Left ventricle myocardium inferior (tissue), 1 donor: ENCODE measurements at places on chromosomes 2 and 18.
A peak's percentile ranks its signal among the peaks of the same experiment; 100 is the strongest.

GRCh38 chr2:545711-546650 is 131.2 kb downstream of the TMEM18 start:
- DNase-seq: no peak

DNA sequence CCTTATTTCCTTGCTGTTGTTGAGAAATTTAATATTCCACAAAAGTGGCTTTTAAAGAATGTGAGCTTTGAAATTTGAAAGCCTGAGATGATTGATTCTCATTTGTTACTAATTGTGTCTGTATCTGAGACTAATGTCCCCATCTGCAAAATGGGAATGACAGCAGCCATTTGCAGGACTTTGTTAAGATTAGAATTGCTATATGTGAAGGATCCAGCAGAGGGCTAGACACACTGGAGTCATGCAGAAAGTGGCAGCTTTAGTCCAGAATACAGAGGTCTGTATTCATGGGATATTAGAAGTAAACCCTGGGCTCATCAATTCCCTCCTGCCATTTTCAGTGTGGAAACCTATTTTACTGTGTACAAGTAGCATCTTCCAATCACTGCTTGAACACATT is 296.5 kb upstream of the GYPC start:
- DNase-seq: no peak

GRCh38 chr2:151637271-151637781 is 97.0 kb downstream of the NEB start:
- DNase-seq: no peak

GRCh38 chr2:120239488-120240287 is 13.0 kb upstream of the RALB start:
- peak; percentile 47 for DNase-seq

- DNase-seq: no peak
These were observed 330.9 kb downstream of the SLC8A1 start for GRCh38 chr2:40120957-40121356.

GRCh38 chr18:39199231-39199855 is 1633.7 kb upstream of the CELF4 start:
- DNase-seq: no peak

GRCh38 chr2:85933753-85934594 is 45.2 kb upstream of the ST3GAL5 start:
- DNase-seq: no peak

DNA sequence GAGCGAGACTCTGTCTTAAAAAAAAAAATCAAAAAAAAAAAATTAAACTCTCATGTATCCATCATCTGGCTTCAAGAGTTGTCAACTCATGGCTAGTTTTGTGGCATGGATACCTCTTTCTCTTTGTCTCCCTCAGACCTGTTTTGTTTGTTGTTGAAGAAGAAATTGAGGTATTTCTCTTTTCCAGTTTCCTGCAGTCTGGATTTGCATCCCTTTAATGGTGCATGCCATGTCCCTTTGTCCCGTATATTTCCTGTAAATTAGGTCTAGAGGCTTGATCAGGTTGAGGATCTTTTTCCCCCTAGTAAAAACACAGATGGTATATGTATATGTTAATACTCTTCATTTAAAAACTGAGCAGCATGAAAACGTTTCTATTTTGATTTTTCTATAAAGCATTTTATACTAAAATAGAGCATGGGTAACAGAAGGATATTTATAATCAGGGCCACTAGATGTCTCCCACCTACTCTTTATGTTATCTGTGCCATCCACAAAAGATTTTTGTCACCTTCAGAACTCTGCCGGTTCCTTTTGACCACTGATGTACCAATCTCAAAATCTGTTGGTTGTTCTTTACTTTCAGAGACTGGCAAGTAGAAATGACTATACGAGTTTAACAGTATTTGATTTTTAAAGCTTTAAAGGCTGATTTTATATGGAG is 80.1 kb downstream of the GALNT1 start:
- DNase-seq: no peak

DNA sequence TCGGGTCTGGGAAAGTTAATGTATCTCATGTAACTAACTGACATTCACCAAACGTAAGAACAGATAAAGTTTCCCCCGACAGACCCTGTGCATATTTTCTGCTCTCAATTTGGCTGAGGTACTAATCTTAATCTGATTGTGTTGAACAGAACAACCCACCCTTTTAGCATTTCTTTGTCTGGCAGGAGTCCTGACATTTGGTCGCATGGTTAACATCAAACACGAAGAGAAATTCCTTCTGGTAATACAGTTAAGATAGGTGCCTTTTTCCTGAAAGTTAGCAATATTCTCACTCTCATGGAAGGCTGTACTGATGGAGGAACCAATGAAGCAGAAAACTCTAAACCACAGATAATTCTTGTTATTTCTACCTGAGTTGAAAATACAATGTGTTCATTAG is 520.8 kb downstream of the PARD3B start:
- DNase-seq: no peak

DNA sequence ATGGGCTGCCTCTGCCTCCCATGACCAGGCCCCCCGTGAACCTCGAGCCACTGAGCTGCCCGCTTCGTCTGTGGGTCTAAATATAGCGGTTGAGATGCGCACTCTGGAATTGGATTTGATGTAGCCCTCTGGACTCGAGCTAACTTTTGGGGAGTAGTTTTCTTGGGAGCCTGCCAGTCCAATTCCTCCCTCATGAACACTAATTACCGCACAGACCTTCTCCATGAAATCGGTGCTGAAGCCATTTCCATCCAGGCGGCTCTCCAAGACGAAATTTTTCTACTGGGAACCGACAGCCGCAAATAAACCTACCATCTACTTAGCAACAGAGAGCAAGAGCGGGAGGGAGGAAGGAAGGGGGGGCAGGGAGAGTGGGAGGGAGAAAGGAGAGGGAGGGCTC is 63.6 kb downstream of the CELF4 start:
- DNase-seq: no peak

GRCh38 chr18:49476664-49477411 is 10.2 kb downstream of the C18orf32 start:
- no peak for DNase-seq

DNA sequence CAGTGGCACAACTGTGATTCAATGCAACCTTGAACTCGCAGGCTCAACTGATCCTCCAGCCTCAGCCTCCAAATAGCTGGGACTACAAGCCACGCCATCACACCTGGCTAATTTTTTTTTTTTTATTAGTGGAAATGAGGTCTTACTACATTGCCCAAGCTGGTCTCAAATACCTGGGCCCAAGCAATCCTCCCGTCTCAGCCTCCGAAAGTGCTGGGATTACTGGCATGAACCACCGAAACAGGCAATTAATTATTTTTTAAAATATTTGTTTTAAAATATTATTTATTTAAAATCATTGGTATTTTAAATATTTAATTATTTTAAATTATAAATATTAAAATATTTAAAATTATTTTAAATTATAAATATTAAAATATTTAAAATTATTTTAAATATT is 24.5 kb downstream of the SRBD1 start:
- no peak for DNase-seq

GRCh38 chr18:63095768-63096167 is 223.8 kb downstream of the BCL2 start:
- DNase-seq: no peak

- no peak for DNase-seq
These were observed 25.4 kb downstream of the UBE2E3 start for GRCh38 chr2:181005809-181006208.

DNA sequence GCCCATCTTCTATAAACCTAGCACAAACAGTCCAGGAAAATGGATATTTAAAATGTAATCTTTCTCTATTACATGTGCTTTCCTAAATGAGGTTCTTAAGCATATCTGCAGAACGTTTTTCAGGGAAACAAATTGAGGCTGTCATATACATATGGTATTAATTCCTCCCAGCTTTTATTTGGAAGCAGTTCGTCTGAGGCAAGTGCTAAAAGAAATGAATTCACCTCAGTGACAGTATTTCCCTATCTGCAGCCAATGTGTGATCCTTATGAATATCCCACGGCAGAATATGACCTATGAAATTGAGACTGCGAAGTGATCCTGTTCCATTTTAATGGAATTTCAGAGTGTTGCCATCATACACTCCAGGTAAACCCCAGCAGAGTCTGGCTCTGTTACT is 7.1 kb downstream of the MYOM1 start:
- DNase-seq: no peak

DNA sequence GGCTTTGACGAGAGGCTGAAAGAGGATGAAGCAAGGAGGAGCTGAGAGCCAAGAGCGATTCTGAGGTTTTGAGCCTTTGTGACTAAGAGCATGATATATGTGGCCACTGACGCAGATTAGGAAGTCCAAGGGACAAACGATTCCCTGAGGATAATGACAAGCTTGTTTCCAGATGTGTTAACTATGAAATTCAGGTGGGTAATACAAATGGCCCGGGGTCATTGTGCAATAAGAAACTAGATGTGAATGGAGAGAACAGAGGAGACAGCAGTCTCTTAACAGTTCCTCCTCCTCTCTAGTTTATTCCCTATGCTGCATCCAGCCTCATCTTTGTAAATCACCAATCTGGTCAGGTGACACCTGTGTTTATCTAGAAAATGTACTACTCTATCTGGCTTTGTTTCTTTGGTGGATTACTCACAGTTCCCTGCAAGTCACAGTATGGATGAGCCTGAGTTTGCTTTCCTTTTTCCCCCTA is 84.2 kb downstream of the SOCS6 start:
- no peak for DNase-seq

DNA sequence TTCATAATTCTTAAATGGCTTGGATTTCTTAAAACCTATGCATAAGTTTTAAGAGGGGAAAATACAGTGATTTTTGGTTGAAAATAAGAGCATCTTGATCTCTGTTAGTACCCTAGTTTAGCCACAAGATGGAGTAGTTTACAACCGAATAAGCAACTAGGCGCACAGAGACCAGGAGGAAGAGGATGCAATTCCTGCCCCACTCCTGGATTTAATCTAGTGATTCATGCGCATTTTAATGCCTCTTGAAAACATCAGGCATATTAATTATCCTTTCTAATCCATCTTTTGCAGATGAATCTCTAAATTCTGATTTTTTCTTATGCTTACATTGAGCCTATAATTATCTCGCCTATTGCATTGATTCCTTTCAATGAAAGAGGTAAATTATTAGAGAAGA is 76.7 kb downstream of the MRPS9 start:
- no peak for DNase-seq

DNA sequence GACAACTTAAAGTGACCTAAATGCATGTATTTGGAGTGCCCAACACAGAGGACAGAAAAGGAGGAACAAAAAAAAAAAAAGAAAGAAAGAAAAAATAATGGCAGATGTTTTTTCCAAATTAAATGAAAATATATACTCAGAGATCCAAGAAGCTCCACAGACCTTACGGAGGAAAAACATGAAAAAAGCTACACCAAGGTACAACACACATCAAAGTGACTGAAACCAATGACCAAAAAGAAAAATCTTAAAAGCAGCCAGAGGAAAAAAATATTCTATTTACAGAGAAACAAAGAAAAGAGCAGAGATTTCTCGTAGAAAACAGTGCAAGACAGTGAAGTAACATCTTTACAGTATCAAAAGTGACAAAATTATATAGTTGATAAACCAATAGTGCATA is 5.1 kb downstream of the FANCL start:
- no peak for DNase-seq

GRCh38 chr18:24485681-24486080 is 25.2 kb downstream of the HRH4 start:
- no peak for DNase-seq

DNA sequence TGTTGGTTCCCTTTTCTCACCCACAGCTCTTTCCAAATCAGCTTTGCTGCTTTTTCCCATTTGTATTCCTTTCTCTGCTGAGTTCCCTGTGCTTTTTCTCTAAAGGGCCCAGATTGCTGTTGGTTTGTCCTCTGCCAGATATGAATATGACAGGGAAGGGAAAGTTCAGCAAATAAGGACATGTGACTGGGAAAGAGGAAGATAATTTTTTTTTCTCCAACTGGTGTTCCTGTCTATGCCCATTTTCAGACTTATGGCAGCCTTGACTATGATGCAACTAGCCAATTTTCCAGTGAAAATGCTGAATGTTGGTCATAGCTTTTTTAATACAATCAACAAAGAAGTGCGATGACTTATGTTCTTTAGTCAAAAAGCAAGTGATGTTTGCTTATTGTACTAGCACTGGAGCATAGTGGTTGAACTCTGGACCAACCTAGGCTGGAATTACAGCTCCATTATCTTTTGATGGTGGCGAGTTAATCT is 7.7 kb downstream of the MDH1 start:
- no peak for DNase-seq

GRCh38 chr2:183541766-183542165 is 417.5 kb downstream of the NUP35 start:
- no peak for DNase-seq

GRCh38 chr2:157258520-157259326 is 1.2 kb downstream of the GALNT5 start:
- no peak for DNase-seq

- DNase-seq: peak; percentile 39
These were observed 6.5 kb upstream of the KCNG2 start for GRCh38 chr18:79790996-79791972.

DNA sequence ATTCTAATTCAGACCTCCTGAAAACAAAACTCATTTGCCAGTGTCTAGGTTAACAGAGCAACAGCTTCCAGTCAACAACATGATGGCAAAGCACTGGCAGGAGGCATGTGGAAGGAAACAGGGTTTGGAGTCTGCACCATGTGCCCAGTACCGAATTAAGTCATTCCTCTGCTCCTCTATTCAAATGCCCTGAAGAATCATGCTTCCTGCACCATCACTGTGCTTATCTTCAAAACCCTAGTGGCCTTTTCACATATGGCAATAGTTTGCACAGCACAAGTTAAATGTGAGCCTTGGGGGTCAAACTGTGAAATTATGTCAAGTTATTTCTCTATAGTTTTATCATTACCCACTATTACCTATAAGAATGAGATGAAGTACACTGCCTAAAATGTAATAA is 75.4 kb upstream of the GRB14 start:
- DNase-seq: no peak

DNA sequence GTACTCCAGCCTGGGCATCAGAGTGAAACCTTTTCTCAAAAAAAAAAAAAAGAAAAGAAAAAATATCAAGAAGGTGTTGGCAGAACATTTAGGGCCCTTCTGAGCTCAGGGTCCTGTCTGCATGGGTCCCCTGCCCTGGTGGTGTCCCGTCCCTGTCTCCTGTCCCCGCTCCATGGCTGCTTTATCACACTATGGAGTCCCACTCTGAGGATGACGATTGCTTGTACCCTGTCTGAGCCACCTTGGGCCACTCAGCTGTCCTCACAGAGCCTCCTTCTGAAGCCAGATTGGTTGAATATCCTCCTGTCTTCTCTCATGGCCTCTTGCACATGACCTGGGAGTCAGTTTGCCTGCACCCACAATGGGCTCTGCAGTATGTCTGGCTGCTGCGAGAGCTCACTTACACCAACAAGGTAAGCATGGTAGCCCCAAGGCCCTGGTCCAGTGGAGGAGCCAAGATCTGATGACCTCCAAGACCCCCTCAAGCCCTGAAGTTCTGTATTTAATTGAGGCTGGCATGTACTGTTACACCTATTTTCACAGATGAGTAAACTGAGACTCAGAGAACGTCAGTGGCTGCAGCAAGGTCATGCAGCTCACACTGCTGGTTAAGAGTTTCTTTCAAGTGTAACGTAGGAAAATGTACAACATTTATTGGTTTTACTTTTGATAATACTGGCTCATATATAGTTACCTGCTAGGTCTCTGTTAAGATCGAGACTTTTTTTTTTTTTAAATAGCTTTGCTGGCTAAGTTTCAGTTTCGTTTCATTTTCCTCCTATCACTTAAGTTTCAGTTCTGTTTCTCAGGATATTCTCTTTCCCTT is 16.9 kb upstream of the ZCCHC2 start:
- DNase-seq: no peak

- no peak for DNase-seq
These were observed 12.0 kb upstream of the DDX1 start for GRCh38 chr2:15579641-15580040.
